ENCODE measurements at places on chromosomes 2 and 18. TPM values are rescaled to one million over a fixed set of nuclear protein-coding genes. Genes with fewer than 3 reads are reported as not detected.
A peak's percentile ranks its signal among the peaks of the same experiment; 100 is the strongest.

CRYGD gene
- total RNA-seq, result not detected

POTEC gene
- not detected for total RNA-seq

CYRIA gene
- 10.2 TPM for total RNA-seq

TUBA3E gene
- not detected for total RNA-seq

IL1RN gene
- not detected for total RNA-seq

BCL2 gene
- 14.1 TPM for total RNA-seq

DNA sequence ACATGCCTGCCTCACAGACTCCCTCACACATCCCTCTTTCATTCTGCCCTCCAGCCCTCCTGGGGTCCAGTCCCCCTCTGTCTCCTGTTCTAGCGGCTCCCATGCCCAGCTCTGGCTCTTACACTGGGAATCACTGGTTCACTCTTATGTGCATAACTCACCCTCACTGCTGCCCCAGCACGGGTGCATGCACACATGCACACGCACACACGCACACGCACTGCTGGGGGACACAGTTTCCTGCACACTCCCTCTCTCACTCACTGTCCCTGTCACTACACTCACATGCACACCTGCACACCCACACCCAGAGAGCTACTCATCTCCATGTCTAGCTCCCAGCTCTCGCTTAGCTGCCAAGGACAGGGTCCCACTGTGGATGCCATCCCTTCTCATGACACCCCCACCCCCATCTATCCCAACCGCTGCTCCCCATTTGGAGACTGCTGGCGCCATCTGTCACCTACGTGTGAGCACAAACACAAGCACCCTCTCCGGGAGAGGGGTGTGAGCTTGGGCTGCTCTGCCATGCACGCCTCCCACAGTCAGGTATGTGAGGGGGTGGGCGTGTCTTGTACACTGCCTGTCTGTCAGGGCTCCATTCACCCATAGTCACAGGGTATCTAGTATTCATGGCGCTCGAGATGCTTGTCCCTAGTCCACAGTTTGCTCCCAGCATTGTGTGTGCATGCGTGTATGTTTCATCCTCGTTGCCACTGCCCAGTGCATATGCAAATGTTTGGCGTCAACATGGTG, 1.8 kb downstream of the ASIC4 start:
- peaks cover 58% of the 10 kb centered on the region for H3K27me3 ChIP-seq
- peak overlapping the region; percentile 84 for H3K27ac ChIP-seq
- no peak for DNase-seq
- H3K36me3 ChIP-seq, result no peaks in the 10 kb centered on the region
- peaks cover 63% of the 10 kb centered on the region for H3K4me1 ChIP-seq

DNA sequence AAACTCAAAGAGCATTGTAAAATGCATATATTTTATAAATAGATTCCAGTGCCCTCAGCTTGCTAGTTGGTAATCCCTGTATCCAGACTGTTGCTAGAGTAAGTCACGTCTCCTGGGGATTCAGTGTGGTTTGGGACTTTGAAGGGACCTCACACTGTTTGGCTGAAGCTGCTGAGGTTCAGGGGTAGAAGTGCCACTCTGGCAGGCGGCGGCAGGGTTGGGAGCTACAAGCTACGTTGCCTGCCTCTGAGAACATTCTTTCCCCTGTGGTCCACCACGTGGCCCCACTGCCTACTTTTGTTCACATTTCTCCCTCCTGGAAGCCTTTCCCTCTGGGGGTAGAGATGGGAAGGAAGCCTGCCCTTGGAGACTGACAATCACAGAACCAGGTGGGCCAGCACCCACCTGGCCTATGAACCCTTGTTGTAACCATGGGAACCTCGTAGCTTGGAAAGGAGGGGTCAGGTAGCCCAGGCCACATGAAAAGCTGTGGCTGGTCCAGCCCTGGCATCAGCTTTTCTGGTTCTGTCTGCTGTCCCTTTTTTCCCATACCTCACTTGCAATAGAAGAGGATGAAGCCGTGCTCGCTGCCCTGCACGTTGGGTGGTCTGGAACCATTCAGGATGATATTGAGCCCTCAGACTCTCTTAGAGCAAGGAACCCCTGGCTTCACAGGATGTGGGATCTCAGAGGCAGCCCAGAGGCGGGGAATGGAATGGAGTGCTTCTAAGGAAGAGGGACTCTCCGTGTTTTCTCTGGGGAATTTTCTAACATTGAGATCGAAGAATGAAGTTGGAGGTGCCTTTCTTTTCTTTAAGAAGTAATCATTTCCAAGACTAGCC, 2.9 kb downstream of the RNF144A start:
- no peak for DNase-seq
- H3K4me1 ChIP-seq, result peaks cover 66% of the 10 kb centered on the region
- H3K27me3 ChIP-seq, result no peaks in the 10 kb centered on the region
- H3K36me3 ChIP-seq, result peaks cover 5% of the 10 kb centered on the region
- peak overlapping the region; percentile 91 for H3K4me3 ChIP-seq

DNA sequence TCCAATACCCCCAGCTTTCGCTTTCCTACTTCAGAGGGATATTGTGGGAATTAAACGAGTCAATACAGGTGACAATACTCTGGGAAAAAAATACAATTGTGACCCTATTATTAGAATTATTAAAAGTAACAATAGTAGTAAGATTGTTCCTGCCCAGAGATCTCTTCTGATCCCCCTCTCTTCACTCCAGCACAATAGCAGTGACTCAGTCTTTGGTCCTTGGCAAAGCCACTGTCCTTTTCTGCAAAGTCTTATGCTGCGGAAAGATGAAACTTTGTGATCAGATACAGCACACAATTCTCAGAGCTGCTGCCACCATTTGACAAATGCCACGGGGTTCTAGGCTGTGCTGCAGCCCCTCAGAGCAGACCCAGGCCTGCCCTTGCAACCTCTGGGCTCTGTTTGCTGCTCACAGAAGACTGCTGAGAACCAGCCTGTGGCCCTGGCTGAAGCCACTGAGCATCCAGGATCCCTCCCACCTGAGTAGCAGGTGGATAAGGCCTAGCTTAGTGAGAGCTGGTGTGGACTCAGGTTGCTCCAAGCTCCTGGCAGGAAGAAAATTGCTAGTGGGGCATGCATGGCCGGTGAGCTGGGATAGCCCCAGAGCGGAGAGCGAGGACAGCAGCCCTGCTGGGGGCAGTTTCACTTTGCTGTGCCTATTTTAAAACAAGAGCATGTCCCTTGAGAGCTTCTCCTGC, 60.1 kb upstream of the ROCK2 start:
- H3K4me3 ChIP-seq, result no peak overlapping the region
- H3K4me1 ChIP-seq, result peaks cover 32% of the 10 kb centered on the region
- DNase-seq, result no peak
- no peaks in the 10 kb centered on the region for H3K27me3 ChIP-seq
- peak overlapping the region; percentile 98 for H3K27ac ChIP-seq
- H3K36me3 ChIP-seq, result no peaks in the 10 kb centered on the region

DNA sequence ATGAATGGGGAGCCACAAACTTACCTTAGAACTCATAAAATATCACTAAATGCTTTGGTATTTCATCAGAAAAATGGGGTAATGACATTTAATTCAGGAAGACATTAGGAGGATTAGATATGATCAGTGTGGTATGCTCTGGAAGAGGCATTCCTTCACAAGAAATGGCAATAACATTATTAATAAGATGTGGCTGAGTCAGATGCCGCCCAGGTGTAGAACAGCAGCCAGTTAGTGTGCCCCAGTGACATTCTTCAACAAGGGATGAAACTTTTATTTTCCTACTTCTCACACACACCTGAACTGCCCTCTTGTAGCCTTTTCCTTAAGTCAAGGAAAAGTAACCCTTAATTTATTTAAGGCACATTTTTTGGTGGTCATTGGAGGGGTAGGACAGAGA, 69.2 kb upstream of the DYNAP start:
- no peak overlapping the region for H3K4me3 ChIP-seq
- DNase-seq, result no peak
- no peak overlapping the region for H3K27ac ChIP-seq
- no peaks in the 10 kb centered on the region for H3K4me1 ChIP-seq

GRCh38 chr2:238046725-238047270, 14.0 kb upstream of the SCLY start:
- H3K4me1 ChIP-seq, result no peaks in the 10 kb centered on the region
- no peak overlapping the region for H3K27ac ChIP-seq
- no peak for DNase-seq

- DNase-seq, result no peak
- H3K4me1 ChIP-seq, result peaks cover 20% of the 10 kb centered on the region
- peak overlapping the region; percentile 58 for H3K4me3 ChIP-seq
- H3K27me3 ChIP-seq, result peaks cover 39% of the 10 kb centered on the region
- H3K36me3 ChIP-seq, result no peaks in the 10 kb centered on the region
- no peak overlapping the region for H3K27ac ChIP-seq
Observed at GRCh38 chr2:118806797-118807667, 40.4 kb downstream of the EN1 start.

GRCh38 chr2:6113786-6114185, 421.6 kb downstream of the SOX11 start:
- DNase-seq, result no peak
- H3K27me3 ChIP-seq, result no peaks in the 10 kb centered on the region
- H3K36me3 ChIP-seq, result peaks cover 6% of the 10 kb centered on the region
- no peak overlapping the region for H3K27ac ChIP-seq
- H3K4me3 ChIP-seq, result peak overlapping the region; percentile 10

All from neural crest cell (in vitro differentiated cells).